Stimulated activated CD4-positive, alpha-beta T cell treated with anti-CD3 and anti-CD28 coated beads, Interleukin-12 subunit alpha, Interleukin-12 subunit beta, amount 100 ng/mL, for 24 hours (primary cell): ENCODE measurements at places on chromosomes 2 and 18.

- no peak for DNase-seq
Observed at GRCh38 chr2:231383416-231384108, 11.9 kb upstream of the B3GNT7 start.

GRCh38 chr2:222646008-222646407 lies 9.9 kb downstream of the FARSB start:
- no peak for DNase-seq

DNA sequence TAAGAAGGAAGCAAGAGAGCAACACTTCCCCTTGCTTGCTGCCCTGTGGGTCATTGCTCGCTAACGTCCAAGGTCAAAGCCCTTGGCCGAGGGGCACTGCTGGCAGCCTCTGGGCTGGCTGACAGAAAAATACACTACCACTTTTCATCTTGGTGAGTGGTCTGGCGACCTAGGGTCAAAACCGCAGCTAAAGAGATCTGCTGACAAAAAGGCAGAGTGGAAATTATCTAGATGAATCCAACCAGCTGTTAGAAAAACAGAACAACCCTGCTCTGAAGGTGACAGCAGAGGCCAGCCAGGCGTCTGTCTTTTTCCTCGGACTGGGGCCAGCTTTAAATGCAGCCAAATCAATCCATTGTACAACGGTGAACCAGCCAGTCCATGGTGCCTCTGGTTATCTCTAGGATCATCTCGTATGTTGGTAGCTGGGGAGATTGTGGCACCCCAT lies 92.6 kb downstream of the CD8B2 start:
- DNase-seq: no peak

DNA sequence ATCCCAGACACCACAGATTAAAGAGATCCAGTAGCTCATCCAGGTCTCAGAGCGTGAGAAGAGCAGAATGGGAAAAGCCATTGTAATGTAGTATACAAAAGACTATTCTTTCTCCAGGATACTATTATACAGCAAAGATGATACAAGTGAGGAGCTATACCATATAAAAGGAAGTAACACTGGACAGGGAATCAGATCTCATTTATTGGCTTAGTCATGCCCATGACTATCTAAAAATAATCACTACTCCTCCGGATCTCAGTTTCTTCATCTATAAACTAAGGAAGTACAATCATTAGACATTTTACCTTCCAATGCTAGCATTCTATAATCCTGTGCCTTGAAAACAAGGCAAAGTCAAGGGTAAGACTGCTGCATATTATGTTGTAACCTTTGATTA lies 19.4 kb downstream of the KRCC1 start:
- no peak for DNase-seq

DNA sequence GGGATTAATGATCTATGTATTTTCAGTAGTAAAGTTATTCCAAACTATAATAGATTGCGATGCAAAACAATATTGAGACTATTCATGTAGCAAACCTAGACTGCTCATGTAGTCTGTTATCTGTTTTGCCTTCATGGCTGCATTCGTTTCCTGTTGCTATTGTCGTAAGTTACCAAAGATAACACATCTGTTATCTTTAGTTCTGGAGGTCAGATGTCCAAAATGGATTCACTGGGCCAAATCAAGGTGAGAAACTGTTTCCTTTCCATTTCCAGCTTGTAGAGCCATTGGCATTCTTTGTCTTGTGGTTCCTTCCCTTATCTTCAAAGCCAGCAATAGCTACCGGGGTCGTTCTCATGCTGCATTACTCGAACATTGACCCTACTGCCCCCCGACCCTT lies 20.9 kb downstream of the ITGAV start:
- DNase-seq: no peak

DNA sequence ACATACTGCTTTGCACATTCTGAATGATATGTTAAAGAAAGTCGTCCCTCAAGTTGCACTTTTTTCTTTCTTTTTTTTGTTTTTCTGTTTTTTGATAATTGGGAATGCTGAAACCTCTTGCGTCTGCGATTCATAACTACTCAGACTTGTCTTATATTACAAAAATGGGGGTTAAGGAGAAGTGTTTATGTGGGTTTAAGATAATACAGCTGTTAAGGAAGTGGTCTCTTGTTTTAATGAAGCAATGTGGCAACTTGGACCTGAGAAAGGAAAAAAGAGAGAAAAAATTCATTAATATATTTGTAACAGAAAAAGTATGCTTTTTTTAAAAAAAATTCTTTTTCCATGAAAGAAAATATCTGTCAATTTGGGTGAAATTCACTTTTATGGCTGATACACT lies 268.5 kb upstream of the CCDC68 start:
- DNase-seq: no peak
